Endothelial cell (in vitro differentiated cells): ENCODE measurements at places on chromosomes 2 and 18. TPM values are rescaled to one million over a fixed set of nuclear protein-coding genes. Genes with fewer than 3 reads are reported as not detected.

DNA sequence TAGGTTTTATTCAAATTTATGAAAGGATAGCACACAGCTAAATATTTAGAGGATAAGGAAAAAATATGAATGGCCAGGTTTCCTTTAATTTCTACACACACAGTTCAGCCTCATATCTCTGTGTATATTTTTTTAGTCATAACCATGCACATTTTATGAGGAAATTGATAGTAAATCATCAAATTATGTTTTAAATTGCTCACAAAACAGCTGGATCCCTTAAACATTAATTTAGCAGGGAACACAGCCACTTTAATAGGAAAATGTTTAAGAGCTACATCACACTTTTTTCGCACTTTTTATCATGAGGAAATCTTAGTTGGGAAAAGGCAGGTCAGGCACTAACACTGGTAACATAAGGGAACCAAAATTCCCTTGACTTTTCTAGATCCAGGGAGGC, 65.4 kb downstream of the PDE1A start:
- no peak for DNase-seq
- peaks cover 1% of the 10 kb centered on the region for H3K27me3 ChIP-seq
- no peaks in the 10 kb centered on the region for H3K36me3 ChIP-seq
- no peak overlapping the region for H3K4me3 ChIP-seq
- no peak overlapping the region for H3K27ac ChIP-seq

Gene B4GALT6
- 31.6 TPM for total RNA-seq

- peak overlapping the region; percentile 85 for H3K4me3 ChIP-seq
- H3K27me3 ChIP-seq = peaks cover 36% of the 10 kb centered on the region
- peak overlapping the region; percentile 38 for H3K27ac ChIP-seq
- no peak for DNase-seq
- peaks cover 7% of the 10 kb centered on the region for H3K4me1 ChIP-seq
Measured at GRCh38 chr2:242046206-242046826, 176.8 kb downstream of the RTP5 start.

- no peaks in the 10 kb centered on the region for H3K36me3 ChIP-seq
- no peak overlapping the region for H3K4me3 ChIP-seq
- H3K27ac ChIP-seq = no peak overlapping the region
- no peak for DNase-seq
- H3K4me1 ChIP-seq = no peaks in the 10 kb centered on the region
- no peaks in the 10 kb centered on the region for H3K27me3 ChIP-seq
Measured at GRCh38 chr2:138244501-138244925, 257.1 kb upstream of the SPOPL start.

Gene HRH4
- total RNA-seq = not detected

Gene SERPINB10
- total RNA-seq = not detected

Gene KCTD1
- 10.6 TPM for total RNA-seq

Gene MAP3K19
- not detected for total RNA-seq

DNA sequence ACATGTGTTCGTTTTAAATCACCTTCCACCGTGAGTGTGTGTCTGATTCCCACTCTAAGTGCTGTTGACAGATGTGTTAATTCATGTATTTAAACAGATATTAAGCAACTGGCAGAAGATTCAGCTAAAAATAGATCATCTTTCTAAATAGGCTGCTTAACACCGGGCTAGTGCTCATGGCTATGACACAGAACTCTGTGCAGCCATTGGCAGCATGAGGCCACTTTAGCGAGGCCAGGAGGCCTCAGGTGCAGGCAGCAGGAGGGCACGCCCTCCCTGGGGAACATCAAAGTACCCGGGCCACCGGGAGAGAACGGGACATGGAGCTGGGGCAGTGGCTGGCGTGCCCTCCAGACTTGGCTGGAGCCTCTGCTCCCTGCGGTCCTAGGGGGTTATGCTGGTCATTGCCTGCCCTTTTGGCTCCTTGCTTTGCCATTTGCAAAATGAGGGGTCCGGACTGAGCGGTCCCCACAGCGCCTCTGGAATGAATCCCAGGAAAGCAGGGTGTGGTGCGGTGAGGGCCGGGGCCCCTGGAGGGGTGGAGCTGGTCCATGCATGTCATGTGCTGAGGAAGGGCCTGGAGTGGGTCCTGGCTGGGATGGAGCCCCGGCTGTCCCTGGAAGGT, 62.8 kb upstream of the HDAC4 start:
- no peak overlapping the region for H3K27ac ChIP-seq
- peaks cover 7% of the 10 kb centered on the region for H3K27me3 ChIP-seq
- H3K4me1 ChIP-seq = no peaks in the 10 kb centered on the region
- no peak for DNase-seq
- no peaks in the 10 kb centered on the region for H3K36me3 ChIP-seq

DNA sequence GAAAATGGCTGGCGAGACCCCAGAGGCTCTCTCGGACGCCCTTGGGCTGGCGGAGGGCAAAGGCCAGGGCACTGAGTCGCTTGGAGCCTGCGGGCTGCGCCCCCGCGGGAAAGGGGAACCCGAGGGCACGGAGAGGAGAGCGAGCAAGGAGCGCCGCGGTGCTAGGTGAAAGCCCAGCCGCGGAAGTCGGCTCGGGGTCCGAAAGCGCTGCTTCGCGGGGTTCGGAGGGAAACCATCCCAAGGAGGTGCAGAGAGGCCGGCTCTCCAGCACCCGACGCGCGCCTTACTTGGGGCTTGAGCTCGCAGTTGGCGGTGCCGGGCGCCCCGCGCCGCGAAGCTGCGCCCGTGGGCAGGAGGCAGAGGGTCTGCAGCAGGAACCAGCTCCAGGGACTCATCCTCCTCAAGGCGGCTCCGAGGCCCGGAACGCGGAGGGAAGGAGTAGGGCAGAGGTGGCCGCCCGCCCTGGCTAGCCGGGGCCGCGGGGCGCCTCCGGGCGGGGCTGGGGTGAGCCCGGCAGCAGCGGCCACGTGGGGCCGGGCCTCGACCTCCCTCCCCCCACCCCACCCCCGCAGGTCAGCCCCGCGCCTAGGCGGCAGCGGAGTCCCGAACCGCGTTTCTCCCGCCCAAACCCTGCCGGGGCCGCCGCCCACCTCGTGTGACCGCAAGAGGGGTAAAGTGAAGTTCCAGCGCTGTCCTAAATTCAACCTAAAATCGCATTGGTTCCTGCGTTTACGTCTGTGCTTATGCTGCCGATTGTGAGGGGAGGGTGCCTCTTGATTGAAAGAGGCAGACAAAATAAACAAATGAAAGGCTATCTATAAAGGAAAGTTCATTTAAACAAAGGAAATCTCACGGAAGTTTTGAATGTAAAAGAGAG, at the start of gene TRABD2A:
Gene TRABD2A (minus strand): TSS at position 440 of the 877 bp plus-strand sequence. CDS start 45 bp downstream, at position 395.
- H3K4me1 ChIP-seq = peaks cover 5% of the 10 kb centered on the region
- peaks cover 14% of the 10 kb centered on the region for H3K27me3 ChIP-seq
- peak within 1 kb of the TSS; percentile 32 for H3K27ac ChIP-seq

- H3K27me3 ChIP-seq = no peaks in the 10 kb centered on the region
- DNase-seq = no peak
- H3K27ac ChIP-seq = no peak overlapping the region
- H3K4me3 ChIP-seq = no peak overlapping the region
- no peaks in the 10 kb centered on the region for H3K4me1 ChIP-seq
- H3K36me3 ChIP-seq = peaks cover 5% of the 10 kb centered on the region
Measured at GRCh38 chr2:19942199-19942598, 40.4 kb upstream of the TTC32 start.
